Tibial nerve (tissue), 4 donors: ENCODE measurements at places on chromosomes 12 and 14. TPM values are rescaled to one million over a fixed set of nuclear protein-coding genes. Genes with fewer than 3 reads are reported as not detected.

Gene TCTN2
- 15.3 TPM for total RNA-seq

Gene PLEK2
- 0.39 TPM for total RNA-seq

Gene KIAA0586
- total RNA-seq: 17.6 TPM

Gene ESR2
- total RNA-seq: 2.4 TPM

Gene AMDHD1
- 2.1 TPM for total RNA-seq

Gene TRPV4
- total RNA-seq: 0.44 TPM

Gene OS9
- total RNA-seq: 288 TPM

Gene MYF5
- total RNA-seq: not detected

Gene TAS2R19
- 9.0 TPM for total RNA-seq

Gene SOAT2
- total RNA-seq: 0.66 TPM

Gene SMIM41
- 28.0 TPM for total RNA-seq

Gene PRH2
- not detected for total RNA-seq

Gene CD27
- total RNA-seq: not detected

Gene PCED1B
- 2.9 TPM for total RNA-seq

Gene GPD1
- total RNA-seq: 274 TPM

Gene DENND5B
- total RNA-seq: 43.0 TPM

Gene TMTC1
- total RNA-seq: 111 TPM

Gene GDF11
- 4.9 TPM for total RNA-seq

Gene ORAI1
- total RNA-seq: 10.1 TPM
